ENCODE measurements at places on chromosomes 2 and 18.

GRCh38 chr2:215728504-215729065, 284.8 kb downstream of the MREG start:
- no peak for DNase-seq

- no peak for DNase-seq
Observed at GRCh38 chr18:27967913-27968824, 208.8 kb downstream of the CDH2 start.

DNA sequence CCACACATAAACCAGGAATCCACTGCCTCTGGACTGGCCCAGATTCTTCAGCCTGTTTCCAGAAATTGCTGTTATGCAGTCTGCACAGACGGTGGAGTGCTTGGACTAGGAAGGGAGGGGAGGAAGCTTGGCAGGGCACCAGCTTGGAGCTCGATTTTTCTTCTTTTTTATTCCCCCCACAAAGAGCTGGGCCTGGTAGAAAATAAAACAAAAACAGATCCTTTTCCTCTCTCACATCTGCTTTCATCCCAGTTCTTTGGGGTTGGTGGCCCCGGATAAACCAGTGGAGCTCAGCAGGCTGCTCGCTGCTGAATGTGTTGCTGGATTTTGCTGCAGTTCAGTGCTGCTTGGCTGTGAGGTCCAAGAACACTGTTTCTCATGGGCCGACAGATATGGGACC, 16.0 kb downstream of the LRRTM1 start:
- DNase-seq = no peak

GRCh38 chr2:64488050-64488974, 34.4 kb downstream of the LGALSL start:
- DNase-seq = peak; percentile 74

DNA sequence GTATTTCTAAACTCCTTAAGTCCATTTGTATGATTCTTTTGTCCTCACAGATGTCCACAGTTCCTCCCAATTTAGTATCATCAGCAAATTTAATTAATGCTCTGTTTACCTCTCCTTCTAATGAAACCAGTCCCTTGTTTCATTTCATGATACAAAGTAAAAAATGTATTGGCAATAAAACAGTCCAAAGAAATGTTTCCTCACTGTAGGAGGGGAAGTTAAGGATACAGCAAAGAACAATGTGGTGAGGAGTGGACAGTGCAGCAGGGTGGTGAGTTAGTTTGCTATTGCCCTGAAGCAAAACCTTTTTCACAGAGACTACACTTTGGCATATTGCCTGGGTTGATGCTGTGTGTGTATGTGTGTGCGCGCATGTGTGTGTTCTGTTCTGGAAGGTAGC, 401.5 kb downstream of the ARHGAP15 start:
- DNase-seq = no peak

GRCh38 chr18:59764281-59764680, 67.1 kb upstream of the CCBE1 start:
- no peak for DNase-seq

- DNase-seq = no peak
Observed at GRCh38 chr2:126672980-126673605, 17.1 kb downstream of the GYPC start.

- DNase-seq = no peak
Observed at GRCh38 chr2:160345071-160345764, 145.1 kb upstream of the ITGB6 start.

- DNase-seq = no peak
Observed at GRCh38 chr2:241017228-241017940, 19.0 kb downstream of the SNED1 start.

DNA sequence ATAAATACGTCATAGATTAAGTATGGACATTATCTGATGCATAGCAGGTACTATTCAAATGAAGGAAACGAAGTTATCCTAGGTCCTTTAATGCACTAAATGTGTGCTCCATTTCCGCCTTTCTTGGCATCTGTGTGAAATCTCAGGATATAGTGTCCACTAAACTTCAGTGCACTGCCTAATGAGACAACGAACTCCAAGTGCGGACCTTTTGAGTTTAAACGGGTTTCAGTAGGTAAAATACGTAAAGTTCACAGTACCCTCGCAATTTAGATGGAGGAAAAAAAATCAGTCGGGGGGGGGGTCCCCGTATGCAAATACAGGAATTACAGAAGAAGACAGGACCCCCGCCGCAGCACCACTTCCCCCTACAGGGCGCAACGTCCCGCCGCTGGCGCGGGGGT, 729 bp upstream of the REL start:
- DNase-seq = no peak

DNA sequence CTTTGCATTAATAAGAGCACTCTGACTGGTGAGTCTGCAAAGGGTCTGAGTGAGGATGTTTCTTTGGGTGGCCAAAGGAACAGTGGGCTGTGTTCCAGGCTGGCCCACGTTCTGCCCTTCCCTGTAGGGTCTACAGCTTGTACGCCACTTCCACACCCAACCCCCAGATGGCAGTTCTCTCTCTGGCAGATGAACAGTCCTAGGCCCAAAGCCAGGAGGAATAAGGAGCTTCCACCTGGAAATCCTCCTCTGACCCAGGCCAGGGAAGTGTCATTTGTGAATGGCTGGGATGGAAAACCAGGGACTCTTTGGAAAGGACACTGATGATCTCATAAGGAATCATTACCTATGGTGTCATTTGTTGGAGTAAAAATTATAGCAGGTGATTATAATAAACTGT, 6.6 kb downstream of the OTOF start:
- no peak for DNase-seq

DNA sequence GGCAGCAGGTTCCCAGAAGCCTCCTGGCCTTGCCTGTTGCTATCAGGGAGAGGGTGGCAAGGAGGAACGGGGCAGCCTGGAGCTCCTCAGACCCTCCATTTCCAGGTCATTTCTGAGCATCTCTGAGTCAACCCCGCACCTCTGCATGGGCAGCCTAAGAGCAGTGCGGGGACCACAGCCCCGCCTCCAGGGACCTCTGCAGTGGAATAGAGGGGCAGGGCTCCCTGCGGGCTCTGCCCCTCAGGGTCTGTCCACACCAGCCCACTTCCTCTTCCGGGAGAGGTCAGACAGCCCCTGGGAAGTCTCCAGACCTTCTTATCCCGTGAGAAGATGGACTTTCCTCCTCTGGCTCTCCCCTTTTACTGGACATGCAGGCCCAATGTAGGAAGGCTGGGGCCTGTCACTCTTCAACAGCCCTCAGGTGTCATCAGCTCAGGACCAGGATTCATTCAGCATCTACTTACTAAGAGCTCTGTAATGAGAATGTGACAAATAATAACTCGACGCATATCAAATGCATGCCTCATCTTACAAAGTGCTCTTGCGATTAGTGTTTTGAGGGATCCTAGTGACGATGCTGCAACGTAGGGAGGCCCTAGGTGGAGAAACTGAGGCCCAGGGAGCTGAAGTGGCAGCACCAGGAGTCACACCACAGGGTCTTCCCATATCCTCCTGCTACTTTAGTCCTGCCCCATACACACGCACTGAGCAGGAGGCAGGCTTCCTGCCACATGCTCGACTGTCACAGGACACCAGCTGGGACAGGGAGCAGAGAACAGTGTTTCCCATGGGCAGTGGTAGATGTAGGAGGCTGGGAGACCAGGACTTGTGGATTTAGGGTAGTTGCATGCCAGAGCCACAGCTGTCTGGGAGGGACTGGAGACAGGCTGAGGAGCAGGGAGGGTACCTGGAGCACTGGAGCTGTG, 28.0 kb downstream of the SH2D6 start:
- DNase-seq = no peak

GRCh38 chr2:150371044-150371818, 116.2 kb downstream of the RND3 start:
- DNase-seq = no peak

DNA sequence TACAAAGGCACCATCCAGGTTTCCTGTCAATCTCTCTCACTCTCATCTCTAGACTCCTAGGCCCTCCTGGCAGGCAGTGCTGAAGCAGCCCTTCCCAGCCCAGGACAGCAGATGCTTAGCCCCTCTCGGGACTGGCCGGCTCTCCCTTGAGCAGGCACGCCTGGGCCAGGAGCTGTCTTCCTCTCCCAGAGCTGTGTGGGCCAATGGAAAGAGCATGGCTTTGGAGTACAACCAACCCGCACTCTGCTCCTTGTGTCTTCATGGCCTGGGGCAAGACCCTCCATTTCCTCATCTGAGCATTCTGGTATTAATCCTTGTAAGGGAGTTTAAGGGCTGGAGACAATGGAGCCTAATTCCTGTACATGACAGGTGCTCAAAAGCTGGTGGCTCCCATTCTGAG, 97.2 kb downstream of the CAPN13 start:
- DNase-seq = no peak

DNA sequence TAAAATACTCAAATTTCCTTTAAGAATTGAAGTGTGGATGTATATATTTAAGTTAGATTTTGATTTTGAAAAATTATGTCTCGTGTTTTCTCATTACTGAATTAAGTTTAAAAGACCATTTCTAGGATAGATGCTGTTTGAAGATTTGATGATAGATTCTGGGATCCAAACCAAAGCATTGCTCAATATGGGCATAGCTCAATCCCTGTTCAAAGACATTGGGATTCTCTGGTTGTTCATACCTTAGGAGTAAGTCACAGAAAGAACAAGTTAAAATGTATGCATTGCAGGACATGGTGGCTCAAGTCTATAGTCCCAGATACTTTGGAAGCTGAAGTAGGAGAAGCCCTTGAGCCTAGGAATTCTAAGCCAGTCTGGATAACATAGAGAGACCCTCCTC, 622.3 kb downstream of the ADCYAP1 start:
- DNase-seq = no peak

DNA sequence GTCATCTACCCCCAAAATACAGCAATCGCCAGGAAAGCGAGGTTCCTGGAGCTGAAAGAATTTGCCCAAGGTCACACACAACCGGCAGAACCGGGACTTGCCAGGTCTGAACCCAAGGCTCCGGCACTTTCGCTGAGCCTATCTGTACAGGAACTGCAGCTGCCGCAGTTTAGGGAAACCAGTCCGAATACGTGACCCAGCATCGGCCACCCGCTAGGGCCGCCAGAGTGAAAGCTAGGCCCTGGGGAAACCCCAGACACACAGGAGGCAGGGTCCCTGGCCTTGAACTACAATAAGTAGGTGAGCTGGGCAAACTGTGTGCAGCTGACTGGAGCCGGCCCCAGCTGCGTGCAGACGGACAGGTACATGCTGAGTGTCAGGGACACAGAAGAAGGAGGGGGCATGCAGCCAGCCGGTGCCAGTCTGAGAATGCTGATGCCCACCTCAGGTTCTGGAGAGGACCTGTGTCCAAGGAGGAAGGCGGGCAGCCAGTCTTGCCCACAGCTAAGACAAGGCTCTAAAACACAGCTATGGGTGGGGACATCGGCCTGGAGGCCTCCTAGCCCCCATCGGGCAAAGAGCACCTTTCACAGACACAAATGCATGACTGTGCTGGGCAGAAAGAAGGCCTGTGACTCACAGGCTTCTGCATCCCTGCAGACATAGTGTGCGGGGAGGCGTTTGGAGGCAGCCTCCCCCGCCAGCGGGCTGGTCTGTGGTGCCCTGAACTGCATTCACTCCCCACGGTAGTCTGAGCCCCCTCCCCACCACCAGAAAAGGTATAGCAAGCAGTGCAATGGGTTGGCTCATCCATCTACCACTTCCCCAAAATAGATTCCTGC, 107.4 kb upstream of the ID2 start:
- no peak for DNase-seq

GRCh38 chr2:88841224-88841929, 149.9 kb downstream of the RPIA start:
- no peak for DNase-seq

- DNase-seq = no peak
Observed at GRCh38 chr18:36630917-36631316, 197.9 kb downstream of the TPGS2 start.
